Activated CD4-positive, alpha-beta T cell treated with anti-CD3 and anti-CD28 coated beads, Interleukin-2, amount 50 U/mL, for 4 hours (primary cell): ENCODE measurements at places on chromosomes 1 and 21.

DNA sequence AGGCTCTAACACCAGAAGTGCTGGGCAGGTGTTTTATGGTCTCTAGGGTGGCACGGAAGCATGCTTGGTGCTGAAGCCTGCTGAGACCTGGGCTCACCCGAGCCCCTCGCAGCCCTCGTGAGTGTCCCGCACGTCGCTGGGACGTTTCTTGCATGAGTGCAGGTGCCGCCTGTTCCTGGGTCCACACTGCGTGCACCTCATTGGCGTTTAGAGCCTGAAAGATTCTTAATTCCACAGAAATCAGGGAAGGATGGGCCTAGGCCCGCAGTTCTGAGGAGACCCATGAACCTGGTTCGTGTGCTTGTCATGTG, 43.8 kb upstream of the DIP2A start:
- DNase-seq, result no peak

DNA sequence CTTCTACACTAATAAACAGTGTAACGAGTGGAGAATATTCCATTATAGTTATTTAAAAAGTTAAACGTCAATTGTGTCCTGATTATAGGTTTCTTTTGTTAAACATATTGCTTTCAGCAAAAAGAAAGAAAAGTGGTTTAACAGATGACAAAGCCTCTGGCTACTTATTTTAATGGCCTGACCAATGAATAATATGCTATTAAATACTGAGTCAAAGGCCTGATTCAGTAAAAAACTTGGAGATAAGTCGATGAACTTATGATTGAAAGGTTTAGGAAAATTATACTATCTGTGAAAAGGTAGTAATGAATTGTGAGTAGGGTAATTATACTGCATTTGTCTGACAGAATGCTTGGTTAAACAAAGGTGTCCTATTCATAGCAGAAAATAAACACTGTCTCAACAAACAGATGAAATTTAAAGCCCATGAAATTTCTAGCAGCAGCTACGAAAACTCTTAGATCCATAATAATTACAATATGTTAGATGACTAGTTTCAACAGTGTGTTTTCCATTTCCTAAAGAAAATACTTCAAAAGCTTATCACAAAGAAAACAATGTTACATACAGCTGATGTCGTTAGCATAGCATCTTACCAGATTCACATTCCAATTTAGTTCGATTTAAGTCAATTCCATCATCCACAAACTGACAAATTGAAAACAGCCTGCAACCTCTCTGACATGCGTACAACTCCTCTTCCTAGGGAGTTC, 6.2 kb downstream of the TMEM59 start:
- no peak for DNase-seq

- DNase-seq, result no peak
These were observed 46.4 kb downstream of the ABCG1 start for GRCh38 chr21:42265231-42265812.

DNA sequence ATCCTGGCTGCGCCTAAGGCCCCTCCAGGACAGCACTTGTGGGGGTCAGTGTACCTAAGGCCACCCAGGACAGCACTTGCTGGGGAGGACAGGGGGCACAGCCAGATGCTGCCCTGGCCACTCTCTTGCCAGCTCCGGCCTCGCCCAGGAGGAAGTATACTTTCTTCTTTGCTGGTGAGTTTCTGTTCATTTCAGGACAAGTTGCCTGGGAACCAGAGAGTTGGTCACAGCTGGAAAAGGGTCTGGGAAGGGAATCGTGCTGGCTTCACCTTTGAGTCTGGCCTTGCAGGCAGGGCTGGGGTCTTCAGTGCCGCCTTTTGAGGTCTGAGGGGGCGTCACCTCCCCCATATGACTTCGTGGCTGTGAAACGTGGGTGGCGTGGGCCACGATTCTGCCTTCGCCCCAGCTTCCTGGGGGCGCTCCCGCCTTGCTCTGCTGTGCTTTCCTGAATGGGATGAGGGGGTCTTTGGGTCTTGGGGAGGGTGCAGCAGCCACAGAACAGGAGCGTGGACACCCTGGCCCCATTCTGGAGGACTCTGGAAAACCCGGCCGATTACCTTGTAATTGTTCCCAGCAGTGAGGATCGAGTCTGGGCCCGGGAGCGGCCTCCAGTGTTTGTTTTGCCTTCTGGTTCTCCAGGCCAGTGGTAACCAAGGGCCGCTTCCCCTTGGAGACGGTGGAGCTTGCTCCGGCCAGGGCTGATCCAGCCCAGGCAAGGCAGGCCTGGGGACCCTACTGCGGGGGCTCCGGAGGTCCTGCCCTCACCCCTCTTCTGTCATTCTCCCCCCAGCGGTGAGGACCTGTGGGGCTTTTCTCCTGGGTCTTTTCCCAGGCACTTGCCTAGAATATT, 45.9 kb downstream of the SPSB1 start:
- no peak for DNase-seq

- DNase-seq, result no peak
These were observed 69.0 kb downstream of the KCND3 start for GRCh38 chr1:111920221-111921024.

DNA sequence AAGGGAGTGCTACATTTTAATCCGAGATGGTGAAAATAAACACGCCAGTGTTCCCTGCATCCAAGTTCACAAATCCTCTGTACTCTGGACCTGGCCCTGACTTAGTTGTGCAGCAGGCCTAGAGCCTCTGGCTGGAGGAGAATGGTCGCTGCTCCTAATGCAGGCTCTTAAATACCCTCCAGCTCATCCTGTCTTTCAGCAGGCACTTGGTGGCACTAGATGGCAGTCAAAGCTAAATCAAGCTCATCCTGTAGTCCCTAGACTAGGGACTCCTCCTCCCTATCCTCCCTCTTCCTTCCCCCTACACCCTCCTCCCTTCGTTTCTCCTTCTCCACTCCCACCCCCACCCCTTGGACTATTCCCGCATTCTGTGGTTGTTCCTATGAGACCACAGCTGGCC, 41.6 kb upstream of the MTR start:
- DNase-seq, result no peak

GRCh38 chr21:32572574-32573420, 12.5 kb downstream of the TCP10L start:
- DNase-seq, result no peak

- no peak for DNase-seq
These were observed 81.6 kb downstream of the CD58 start for GRCh38 chr1:116489231-116489697.

GRCh38 chr1:15485636-15486035, 9.7 kb downstream of the CELA2B start:
- DNase-seq, result no peak

DNA sequence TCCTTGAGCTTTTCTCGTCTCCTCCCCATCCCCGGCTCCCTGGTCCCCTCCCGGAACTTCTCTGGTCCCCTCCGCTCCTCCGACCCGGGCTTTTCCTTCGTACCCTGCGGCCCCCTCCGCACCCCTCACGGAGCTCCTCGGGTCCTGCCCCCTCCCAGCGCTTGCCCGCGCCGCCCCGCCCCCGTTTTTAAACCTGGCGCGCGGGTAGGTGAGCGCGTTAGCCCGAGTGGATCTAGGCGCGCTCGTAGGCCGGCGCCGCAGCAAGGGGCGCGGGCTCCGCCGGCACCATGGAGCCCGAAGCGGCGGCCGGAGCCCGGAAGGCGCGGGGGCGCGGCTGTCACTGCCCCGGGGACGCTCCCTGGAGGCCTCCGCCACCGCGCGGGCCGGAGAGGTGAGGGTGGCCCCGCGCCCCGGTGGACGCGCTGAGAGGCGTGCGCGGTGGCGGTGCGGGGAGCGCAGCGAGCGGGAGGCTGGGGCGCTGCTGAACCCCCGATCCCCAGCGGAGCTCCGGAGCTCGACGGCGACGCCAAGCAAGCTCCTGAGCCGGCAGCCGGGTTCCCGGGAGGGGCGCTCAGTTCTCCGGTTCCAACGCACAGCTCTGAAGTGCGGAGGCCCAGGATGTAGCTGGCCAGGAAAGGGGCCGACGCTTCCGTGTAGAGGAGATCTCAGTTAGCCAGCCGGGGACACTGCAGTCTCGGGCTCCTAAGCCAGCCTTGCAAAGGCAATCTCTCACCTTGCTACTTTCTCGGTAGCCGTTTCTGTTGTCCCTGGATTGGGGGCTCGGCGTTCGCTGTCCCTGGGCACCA, at the start of gene RIPPLY3:
TSS of gene RIPPLY3 (plus strand) at position 217 of the 806 bp plus-strand sequence. CDS start at position 288, 71 bp downstream.
- DNase-seq, result peak; percentile 5

DNA sequence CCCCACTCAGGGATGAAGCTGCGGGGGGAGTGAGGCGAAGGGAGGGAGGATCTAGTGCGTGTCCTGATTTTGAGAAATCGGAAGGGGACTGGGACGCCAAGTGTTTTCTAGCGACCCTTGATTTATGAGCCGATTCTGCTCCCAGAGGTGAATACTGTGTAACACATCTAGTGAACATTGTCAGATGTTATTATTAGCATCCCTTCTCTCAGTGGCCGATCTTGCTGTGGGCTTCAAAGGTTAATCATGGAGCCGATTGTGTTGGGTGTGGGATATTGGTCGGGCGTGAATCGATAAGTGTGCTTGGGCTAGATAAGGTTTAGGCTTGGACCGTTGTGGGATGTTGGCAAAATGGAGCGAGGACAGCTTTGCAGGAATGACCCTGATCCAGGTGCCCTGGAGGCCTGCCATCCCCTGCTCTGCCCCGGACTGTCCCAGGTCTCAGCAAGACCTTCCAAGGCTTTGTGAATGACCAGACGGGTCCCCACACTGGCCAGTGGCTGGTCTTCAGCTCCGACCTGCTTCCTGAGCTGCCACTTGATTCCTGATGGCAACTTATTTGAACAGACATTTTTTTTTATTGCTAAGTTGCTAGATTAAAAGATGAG, 2.2 kb downstream of the AJAP1 start:
- no peak for DNase-seq

DNA sequence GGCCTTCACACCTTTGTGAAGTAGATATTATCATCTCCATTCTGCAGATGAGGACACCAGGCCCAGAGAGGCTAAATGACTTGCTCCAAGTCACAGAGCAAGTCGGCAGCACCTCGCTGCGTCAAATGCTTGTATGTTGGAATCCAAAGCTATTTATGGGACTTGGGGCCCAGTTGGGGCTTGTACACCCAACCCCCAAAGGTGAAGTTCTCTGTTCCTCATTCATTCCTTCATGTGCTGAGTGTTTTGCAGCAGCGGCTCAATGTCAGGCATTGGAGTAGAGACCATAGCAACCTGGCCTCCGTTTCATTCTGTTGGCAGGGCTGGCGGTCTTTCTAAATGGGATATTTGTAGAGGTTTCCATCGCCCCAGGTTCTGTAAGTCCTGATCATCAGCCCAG, 113.4 kb upstream of the SLC25A33 start:
- no peak for DNase-seq

GRCh38 chr1:57983441-57983840, 559.6 kb upstream of the DAB1 start:
- DNase-seq, result no peak

DNA sequence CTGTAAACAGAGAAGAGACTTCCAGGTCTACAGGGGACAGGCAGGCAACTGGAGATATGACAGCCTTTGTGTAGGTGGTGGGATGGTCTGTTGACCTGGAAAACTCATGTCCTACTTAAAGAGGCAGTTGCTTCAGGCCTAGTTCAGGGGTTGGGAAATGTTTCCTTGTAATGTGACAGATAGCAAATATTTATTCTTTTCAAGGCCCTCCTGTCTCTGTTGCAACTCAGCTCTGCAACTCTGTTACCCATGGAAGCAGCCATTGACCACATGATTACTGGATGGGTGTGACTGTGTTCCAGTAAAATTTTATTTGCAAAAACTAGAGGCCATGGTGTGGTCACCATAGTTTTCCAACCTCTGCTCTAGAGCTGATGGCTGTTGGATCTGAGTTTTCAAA, 341.9 kb downstream of the PTBP2 start:
- no peak for DNase-seq

- no peak for DNase-seq
These were observed 10.1 kb upstream of the CITED4 start for GRCh38 chr1:40872276-40872675.

DNA sequence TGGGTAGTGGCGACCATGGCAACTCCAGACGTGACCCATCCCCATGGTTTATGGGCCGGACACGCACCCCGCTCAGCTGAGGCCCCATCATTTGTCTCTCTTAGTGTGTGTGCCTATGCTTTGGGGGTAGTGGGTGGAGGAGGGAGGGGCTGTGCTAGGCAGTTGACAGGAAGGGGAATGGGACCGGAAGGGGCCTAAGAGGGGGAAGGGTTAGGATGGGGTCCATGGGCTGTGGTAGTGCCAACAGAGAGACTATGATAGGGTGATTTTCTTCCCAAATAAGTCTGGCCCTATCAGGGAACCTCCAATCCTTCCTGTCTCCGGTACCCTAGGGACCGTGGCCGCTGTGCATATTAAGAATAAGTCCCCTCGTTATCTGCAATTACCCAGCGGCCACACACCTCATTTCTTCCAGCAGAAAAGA, 9.9 kb downstream of the DMAP1 start:
- DNase-seq, result no peak

GRCh38 chr21:35088319-35088771, 39.2 kb upstream of the RUNX1 start:
- no peak for DNase-seq

DNA sequence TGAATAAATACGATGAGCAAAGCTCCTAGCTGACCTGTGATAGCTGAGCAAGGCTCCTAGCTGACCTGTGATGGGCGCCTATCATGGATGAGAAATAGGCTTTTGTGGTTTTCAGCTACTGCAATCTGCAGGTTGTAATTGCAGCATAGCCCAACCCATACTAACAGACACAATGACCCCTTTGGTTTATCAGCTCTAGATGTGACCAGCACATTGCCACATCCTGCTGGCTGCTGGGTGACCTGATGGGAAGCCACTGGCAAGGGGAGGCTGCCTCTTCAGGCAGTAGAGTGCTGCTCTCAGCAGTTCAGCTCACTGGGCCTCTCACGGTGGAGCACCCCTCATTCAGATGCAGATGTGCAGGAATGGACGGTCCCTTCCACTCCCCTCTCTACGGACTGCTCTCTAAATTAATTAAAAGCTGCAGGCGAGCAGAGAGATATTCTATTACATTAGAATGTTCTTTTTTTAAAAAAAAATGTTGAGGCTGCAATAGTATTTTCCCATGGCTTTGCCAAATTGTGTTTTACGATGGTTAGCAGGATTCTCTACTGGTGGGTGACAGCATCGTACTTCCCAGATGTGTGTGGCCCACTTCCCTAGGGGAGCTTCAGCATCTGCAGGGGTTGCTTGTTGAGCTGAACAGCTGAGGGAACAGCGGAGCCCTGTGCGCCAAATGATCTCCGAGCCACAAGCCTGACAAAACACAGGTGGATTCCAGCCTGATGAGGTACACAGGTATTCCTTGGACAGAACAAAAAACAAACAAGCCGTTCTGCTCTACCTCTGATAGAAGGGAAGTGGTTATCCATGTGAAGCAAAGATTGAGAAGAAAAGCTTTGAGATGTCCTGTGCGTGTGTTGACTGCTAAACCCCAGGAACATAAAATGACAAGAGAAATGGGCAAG, 65.0 kb downstream of the SYT6 start:
- DNase-seq, result no peak

- no peak for DNase-seq
These were observed 10.0 kb downstream of the PUM1 start for GRCh38 chr1:31055501-31055900.
